NCI-H2081 treated with DMSO at 0.1 percent for 48 hours (cell line): ENCODE measurements at places on chromosomes 2 and 18.

- no peak for DNase-seq
Measured at GRCh38 chr2:163252199-163252598, 413.6 kb upstream of the KCNH7 start.

- no peak for DNase-seq
Measured at GRCh38 chr2:7040547-7040946, 123.3 kb downstream of the RNF144A start.

DNA sequence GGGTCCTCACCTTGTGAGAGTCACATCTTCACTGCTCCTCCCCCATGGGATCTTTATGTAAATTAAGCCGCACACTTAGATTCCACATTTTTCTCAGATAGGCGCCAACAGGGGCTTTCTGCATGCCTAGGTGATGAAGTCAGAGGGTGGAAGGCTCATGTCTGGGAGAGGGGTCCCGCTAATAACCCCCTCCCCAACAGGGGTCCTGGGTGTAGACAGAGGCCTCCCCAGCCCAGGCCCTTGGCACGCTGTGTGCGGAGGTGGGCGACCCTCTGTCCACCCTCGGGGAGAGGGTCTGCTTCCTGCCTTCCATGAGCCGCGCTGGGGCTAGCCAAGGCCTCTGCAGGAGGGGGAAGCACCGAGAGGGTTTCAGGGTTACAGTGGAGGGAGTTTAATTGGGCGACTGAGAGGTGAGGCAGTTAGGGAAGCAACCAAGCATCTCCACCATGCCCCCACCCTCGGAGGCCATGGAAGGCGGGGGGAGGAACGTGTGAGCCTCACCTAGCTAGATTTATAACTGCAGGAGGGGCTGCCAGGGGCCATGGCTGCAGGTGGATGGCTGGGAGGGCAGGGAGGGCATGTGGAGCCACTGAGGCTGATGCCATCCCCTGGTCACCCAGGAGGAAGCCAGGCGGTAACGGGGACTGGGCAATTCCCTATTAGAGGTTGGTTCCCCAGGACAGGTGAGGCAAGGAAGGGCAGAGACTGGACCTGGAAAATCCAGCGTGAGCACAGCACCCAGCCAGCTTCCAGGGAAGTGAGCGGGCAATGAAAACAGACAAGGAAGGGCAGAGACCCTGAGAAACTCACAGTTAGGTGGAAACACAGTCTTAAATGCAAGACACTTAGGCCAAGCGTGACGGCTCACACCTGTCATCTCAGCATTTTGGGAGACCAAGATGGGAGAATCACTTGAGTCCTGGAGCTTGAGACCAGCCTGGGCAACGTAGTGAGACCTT is 7.7 kb upstream of the PXDN start:
- DNase-seq, result no peak

- DNase-seq, result no peak
Measured at GRCh38 chr2:85323351-85323987, 4.3 kb downstream of the TGOLN2 start.

GRCh38 chr2:156350374-156351142 is 18.0 kb upstream of the NR4A2 start:
- no peak for DNase-seq

- no peak for DNase-seq
Measured at GRCh38 chr2:45614330-45614729, 3.3 kb upstream of the SRBD1 start.

GRCh38 chr2:1227274-1227900 is 185.9 kb upstream of the TPO start:
- no peak for DNase-seq

- DNase-seq, result no peak
Measured at GRCh38 chr2:68435615-68436014, 31.5 kb downstream of the FBXO48 start.

GRCh38 chr2:118779362-118779761 is 68.1 kb downstream of the EN1 start:
- no peak for DNase-seq

DNA sequence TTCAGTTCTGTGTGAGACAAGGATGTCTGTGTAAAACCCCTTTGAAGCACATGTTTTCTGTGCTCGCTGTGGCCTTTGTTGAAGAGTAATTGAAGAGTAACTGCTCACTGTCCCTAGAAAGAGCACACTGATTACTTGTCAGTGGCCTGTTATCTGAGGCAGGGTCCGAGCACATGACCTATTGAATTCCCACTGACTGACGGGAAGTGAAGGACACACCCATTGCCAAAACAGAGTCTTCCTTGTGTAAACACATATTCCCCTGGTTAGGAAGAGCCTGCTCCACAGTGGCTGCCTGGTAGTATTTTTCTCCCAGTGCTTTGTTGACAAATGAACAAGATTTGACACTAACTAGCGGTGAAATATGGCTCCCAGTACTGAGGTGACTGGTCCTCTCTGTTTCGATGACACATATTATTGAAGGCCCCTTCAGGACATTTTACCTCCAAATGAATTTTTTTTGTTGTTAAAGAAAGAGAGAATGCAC is 148.5 kb upstream of the GYPC start:
- DNase-seq, result no peak

DNA sequence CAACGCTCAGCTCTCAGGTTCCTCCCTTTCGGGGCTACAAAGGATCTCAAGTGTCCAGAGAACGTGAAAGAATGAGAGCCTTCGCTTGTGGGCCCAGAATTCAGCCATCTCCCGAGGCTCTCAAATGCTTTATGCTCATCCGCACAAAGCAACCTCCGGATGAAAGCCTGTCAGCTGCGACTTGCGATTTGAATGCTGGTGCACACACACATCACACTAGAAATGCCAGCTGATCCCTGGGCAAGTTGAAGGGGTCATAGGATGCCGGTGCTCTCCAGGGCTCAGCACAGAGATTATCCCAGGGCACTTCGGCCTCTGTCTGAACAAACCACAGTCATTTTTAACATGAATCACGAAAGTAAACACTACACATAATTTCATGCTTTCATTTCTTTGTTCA is 141.8 kb upstream of the MYT1L start:
- DNase-seq, result no peak

DNA sequence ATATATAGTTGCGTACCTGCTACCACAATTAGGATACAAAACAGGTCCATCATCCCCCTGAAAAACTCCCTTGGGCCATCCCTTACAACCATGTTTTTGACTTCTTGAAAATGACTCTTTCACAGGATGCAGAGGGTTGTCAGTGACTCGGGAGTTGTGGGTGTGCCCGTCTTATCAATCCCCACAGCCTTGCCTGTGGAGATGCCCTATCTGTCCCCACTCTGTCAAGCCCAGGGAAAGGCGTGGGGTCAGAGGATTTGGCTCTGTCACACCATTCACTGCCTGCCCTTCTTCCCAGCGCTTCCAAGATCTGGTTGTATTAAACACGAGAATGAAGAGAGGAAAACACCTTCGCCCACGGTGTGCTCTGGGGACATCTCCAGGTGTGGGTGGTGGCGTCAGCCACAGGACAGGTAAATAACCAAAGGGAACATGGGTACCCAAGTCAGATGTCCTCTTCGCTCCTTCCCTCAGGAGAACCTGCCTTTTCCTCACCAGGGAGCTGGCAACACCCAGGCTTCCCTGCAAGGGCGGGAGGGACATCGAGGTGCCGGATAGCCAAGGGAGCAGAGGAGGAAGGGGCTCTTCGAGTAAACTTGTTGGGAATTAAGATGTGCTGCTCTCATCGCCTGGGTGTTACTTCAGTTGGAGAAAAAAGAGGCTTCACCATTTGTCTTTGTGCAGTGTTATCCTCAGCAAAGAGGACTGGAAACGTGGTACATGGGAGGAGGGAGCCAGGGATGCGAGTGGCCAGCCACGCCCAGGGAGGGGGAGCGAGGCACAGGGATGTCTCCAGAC is 100.3 kb downstream of the B3GNT2 start:
- no peak for DNase-seq

DNA sequence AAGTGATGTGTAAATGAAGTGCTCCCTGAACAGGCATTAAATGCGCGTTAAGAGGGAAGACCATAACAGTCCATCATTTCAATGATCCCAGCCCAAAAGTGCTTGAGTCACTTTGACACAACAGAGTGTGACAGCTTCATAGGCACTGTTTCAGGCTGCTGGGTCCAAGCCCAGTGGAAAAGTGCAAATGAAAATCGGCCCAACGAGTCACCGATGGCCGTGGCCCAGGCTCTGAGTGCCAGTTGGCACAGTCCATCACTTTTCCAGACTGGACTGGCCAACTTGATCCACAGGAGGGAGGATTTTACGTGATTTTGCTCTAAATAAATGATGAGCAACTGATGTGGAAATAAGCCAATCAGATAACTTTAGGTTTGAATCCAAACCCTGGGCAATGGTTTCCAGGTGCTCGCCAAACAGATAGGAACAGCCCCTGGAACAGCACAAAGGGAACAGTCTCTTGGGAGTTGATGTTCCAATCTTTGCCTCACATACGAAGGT is 114.0 kb downstream of the SP3 start:
- no peak for DNase-seq

GRCh38 chr18:55252901-55253300 is 293.6 kb upstream of the CCDC68 start:
- DNase-seq, result no peak

DNA sequence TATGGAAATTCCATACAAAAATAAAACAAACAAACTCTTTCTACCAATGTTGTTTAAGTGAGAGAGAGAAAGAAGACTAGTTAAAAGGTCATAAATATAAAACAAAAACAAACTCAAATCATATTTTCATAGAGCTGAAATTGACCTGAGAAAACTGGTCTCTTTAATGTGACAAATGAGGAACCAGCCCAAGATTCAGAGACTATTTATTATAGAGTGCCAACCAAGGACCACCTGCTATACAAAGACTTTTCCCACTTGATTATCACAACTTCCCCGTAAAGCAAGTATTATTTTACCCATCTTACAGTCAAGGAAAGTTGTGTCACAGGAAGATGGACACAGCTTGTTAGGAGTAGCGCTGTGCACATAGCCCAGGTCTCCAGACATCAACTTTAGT is 13.3 kb downstream of the ANKRD44 start:
- no peak for DNase-seq

GRCh38 chr2:176122052-176122682 is 352 bp upstream of the HOXD9 start:
- DNase-seq, result no peak

DNA sequence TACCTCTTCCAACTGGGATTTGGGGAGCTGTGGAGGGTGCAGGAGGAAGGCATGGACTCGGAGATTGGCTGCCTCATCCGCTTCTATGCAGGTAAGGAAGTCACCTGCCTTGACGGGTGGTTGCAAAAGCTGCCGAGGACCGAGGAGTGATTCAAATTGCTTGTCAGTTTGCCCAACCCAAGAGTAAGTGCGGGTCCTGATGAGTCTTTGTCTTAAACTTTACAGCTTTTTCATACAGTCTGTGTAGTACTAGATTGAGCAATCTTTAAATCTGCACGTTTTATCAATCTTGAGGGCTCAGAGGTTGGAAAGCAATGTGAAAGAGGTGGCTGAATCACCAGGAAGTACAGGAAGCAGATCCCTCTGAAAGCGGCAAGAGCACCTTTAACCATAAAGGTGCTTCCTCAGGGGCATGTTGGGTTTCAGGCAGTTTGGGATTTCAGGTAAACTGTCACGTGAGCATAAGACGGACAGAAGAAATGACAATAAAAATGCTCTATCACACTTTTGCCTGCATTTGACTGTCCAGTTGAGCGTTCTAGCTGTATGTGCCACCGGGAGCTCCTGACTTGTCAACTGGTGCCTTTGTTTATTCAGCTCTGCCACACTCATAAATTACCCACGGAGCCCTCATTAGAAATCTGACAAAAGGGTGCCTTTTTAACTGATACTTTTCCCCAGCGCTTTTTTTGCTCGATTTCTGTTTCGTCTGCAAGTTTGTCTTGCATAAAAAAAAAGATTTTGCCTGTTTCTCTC is 2.0 kb downstream of the PHLPP1 start:
- no peak for DNase-seq

DNA sequence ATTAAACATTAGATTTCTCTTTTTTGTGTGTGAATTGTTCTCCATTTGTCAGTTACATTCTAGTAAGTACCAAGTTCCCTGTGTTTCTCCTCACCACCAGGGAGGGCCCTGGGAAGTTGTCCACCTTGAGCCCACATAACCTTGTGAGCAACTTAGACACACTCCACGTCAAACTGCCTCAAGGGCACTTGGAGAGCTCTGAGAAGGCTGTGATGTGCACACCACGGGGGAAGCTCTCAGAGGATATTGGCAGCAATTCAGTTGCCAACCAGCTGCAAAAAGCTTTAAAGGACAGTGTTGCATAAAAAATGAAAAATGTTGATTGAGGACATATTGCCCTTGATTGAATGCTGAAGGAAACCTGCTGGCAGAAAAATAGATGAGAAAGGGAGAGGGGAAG is 743.6 kb downstream of the RNF144A start:
- DNase-seq, result no peak

- DNase-seq, result no peak
Measured at GRCh38 chr2:229910832-229911412, 10.9 kb downstream of the TRIP12 start.

DNA sequence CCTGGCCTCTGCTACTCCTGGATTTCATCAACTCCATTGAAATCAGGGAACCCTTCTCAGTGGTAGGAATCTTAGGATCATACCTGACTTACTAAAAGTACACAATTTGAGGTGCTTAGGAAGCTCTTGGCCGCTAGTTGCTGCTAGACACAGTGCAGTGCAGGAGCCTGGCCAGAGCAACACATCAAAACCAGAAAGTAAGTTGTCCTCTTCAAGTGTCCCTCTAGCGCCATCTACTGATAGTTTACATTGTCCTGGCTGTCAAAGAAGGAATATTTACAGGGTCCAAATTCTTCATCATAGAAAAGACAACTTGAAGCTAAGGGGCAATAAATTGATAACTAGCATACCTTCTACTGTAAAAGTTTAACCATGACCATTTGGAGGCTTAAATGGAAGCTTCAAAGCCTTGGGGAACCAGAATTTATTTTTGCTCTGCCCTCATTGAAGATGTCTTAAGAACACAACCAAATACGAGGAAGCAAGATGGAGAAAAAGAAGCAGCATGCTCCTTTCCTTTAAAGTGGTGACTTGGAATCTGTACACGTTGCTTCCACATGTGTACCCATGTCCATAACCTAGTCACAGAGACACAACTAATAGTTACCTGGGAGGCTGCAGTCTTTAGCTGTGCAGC is 889.1 kb upstream of the GCFC2 start:
- DNase-seq, result peak; percentile 72

DNA sequence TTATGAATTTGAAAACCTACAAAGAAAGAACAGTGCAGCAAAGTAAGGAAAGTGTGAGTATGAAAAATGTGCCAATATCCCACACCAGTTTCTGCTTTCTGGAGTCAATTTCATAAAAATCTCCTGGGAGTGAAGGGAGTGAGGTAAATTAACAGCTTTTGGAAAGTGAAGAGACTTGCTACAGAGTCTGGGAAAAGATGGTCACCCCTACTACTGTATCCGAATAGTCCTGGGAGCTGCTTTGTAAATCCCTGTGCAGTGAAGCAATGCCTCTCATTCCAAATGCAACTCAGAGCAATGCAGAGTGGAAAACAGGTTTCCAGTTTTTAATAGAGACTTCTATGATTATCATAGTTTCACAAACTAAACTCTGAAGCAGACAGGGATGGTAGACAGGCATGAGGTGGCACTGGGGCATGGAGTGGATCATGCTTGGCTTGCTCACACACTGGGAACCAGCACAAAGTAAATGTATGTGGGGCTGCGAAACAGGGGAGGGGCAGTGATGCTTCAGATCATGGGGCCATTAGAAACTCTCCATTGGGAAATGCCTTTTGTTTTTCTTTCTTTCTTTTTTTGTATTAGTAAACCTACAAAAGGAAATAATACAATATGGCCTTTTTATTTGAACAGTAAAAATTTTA is 10.6 kb downstream of the COL5A2 start:
- no peak for DNase-seq
